ENCODE measurements at places on chromosomes 3 and 15.
A peak's percentile ranks its signal among the peaks of the same experiment; 100 is the strongest.

GRCh38 chr3:194023501-194024280, 112.3 kb upstream of the HES1 start:
- no peak for DNase-seq

GRCh38 chr3:119973018-119973646, 121.1 kb downstream of the GSK3B start:
- DNase-seq = no peak

DNA sequence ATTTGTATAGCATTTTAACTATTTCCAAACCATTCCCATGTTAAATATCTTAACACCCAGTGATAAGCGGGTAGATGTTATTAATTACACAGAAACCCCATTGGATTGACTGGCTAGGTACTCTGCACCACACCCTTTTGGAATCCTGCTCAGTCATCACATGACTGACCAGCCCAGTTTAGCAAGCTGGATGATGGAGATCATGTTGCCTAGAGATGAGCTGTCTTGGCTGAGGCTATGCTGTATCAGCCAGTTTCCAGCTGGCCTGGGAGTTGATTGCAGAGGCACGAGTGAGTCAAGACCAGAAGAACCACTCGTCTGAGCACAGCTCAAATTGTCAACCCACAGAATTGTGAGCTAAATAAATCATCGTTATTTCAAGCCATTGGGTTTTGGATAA, 124.6 kb downstream of the ZNF621 start:
- DNase-seq = no peak

GRCh38 chr3:89795506-89795905, 688.1 kb downstream of the EPHA3 start:
- DNase-seq = no peak

DNA sequence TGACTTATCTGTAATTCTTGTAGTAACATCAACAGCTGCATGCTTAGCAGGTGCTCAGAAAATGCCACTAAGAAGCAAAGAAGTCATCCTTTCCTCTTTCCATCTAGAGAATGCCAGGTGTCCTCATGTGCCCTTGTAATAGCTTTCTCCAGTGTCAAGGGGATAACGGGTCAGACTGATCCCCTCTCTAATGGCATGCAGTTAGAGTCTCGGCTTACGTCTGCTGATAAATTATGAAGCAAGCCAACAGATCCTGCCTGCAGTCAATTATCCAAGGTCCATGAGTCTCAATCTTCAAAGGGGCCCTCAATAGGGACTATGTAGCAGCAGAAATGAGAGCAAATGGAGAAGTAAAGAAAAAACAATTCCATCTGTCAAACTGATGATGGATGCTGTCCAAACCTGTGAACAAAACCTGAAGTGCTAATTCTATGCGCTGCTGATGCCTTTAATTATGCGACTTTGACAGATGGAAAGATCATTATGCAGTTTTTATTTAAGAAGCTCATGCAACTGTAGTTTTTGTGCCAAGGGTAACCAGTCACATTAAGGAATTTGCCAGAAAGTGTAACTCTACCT, 162.8 kb upstream of the PEX5L start:
- DNase-seq = no peak

- DNase-seq = no peak
Measured at GRCh38 chr3:16300881-16301359, 35.9 kb downstream of the OXNAD1 start.

DNA sequence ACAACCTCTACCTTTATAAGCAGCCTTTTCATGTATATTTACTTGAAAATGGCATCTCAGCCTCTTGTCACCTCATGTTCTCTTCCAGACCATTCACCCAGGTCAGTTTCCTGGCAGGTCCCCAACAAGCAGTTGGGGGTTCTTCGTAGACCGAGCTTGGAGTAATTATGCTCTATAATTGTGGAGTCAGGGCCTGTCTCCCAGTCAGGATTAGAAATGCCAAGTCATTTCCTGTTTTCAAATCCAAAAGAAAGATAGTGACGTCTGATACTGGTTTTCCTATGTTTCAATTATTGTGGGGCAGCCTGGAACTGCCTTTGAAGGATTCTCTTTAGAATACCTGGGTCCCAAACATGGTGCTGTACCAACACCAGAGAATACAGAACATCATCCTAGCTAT, 430.6 kb downstream of the MECOM start:
- no peak for DNase-seq

DNA sequence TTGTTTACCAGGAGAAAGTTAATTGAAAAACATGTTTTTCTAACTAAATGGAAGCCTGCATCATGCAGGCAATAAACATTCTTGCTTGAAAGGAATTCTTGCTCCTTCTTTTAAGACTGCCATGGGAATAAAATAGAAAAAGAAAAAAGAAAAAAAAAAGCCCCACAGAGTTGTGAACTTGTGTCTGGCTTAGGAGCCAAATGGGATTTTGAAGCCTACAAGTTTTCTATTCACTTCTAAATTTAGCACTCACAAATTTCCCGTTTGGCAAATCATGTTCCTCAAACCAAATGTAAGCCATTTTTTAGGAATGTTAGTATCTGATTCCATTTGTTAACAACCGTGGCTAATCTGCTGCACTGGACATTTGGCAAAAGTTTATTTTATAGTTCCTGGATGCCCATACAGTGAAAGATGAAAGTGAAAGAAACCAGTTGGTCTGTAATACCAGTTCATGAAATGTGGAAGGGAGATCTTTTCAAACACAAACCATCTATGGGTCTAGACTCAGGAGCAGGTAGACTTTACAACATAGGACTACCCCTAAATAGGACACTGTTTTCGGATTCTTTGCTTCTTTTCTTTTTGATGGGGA, 133.8 kb upstream of the GMNC start:
- no peak for DNase-seq

- no peak for DNase-seq
Measured at GRCh38 chr15:84961114-84961452, 20.6 kb upstream of the PDE8A start.

DNA sequence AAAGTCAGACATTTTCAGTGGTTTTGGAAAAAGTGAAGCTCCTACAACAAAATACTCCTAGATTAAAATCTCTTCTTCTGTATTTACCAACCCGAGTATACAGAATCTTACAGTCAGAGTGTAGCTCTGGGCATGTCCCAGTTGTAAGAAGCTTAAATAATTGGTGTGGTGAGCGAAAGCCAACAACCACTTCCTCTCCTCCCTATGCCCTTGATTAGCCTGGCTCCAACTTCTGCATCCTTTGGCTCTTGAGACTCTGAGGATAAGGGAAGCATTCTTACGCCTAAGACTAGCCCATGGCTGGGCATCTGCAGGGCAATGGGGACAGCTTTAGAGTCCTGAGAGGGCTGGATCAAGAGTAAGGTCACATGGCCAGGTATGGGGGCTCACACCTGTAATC, 25.5 kb downstream of the RFT1 start:
- DNase-seq = no peak

GRCh38 chr15:72516777-72517176, 42.6 kb downstream of the ARIH1 start:
- DNase-seq = no peak

DNA sequence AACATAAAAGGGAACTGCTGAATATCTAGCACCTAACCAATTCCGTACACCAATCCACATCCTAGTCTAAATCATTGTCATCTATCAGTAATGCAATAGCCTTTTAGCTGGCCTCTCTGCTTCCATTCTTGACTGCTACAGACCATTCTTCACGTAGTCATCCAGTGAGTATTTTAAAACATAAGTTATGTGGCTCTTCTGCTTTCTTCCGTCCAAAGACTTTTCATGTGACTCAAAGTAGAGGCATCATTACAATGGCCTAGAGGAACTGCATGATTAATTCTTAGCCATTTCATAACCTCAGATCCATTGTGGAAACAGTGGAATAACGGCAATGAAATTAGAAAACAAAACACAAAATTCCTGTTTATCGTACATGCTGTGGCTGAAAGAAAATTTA, 88.9 kb upstream of the CBLB start:
- DNase-seq = no peak

DNA sequence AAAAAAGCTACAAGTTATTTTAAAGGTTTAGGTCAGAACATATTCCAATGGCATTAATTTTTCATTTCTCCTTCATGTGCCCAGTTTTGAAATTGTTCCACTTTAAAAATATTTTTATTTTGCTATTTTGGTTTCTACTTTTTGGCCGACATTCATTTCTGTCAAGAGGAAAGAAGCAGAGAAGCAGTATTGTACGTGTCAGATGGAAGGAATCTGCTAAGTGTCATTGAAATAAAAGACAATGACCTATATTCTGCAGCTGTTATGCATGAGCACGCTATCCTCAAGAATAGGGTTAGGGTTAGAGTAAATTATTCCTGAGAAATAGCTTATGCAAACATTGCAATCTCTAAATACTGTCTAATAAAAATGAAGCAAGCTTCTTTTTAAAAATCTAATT, 941.7 kb downstream of the TUSC7 start:
- no peak for DNase-seq

- no peak for DNase-seq
Measured at GRCh38 chr15:89526181-89526580, 29.8 kb upstream of the RHCG start.

GRCh38 chr3:184679056-184679816, 32.6 kb downstream of the MAGEF1 start:
- DNase-seq = no peak

DNA sequence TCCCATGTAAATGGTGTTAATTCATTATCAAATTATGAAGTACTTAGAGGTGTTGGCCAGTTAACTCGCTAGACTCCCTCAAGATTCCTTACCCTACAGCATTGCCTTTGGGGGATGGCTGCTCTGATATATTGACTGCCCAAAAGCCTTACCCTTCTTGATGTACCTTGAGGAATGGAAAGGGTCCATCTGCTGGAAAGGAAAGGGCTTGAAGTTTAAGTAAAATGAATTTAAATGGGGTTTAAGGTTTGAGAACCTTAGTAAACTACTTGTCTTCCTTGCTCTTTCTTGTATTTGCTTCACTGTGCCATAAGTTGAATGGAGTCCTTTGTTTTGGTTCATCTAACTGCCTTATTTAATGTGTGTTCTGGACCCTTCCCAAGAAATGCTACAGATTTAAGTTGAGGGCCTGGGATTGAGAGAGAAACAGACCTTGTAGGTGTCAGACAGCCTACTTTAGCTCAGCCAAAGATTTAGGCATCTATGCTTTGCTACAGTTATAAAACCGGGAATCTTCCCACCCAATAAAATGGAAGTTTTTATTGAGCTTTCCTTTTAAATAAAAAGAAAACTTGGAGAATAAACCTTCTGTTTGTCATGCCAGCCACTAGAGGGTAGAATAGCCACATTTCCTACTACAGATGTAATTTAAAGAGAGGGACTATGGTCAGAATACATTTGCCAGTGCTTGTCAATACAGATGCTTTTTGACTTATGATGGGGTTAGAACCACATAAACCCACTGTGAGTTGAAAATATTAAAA, 25.3 kb downstream of the CMSS1 start:
- DNase-seq = no peak

- DNase-seq = peak; percentile 33
Measured at GRCh38 chr3:23991683-23992628, 46.9 kb downstream of the NR1D2 start.

- DNase-seq = no peak
Measured at GRCh38 chr3:46931631-46932331, 44.8 kb downstream of the CCDC12 start.

GRCh38 chr15:100785181-100786138, 94.2 kb upstream of the ALDH1A3 start:
- no peak for DNase-seq

DNA sequence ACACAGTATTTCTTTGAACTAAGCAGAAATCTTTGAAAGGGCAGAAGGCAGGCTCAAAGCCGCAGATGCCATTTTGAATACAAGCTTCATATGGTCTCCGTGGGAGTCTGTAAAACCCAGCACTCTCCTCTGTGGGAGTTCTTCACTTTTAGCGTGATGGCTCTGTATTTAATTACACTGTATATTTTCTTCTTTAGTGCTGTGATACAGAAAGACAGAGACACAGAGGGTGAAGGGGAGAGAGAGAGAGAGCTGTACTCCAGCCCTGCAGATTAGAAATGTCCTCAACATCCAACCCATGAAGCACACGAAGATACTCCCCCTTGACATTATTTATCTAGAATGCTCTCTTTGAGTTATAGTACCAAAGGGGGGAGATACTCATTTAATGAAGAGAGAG, 752.6 kb upstream of the NR2F2 start:
- DNase-seq = no peak

All from NCI-H1930 (cell line).